Head of caudate nucleus (tissue), 42 donors: ENCODE measurements at places on chromosomes 7 and 10.

DNA sequence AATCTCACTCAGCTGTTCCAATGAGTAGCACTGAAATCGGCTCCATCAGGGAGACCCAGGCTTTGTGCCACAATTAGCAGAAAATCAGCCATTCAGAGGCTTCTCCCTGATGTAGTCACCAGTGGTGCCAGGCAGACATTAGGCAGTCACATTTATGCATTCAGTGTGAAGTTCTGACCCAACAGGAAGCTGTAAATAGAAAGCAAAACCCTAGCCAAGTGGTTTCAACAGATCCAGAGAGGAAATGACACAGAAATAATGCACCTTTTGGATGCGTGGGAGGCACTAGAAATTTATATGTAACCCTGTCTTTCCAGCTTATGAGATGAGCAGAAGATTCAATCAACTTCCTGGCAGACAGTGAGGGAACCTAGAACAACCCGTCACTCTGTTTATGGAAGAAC is 186.4 kb downstream of the PDE1C start:
- peak; percentile 43 for DNase-seq

DNA sequence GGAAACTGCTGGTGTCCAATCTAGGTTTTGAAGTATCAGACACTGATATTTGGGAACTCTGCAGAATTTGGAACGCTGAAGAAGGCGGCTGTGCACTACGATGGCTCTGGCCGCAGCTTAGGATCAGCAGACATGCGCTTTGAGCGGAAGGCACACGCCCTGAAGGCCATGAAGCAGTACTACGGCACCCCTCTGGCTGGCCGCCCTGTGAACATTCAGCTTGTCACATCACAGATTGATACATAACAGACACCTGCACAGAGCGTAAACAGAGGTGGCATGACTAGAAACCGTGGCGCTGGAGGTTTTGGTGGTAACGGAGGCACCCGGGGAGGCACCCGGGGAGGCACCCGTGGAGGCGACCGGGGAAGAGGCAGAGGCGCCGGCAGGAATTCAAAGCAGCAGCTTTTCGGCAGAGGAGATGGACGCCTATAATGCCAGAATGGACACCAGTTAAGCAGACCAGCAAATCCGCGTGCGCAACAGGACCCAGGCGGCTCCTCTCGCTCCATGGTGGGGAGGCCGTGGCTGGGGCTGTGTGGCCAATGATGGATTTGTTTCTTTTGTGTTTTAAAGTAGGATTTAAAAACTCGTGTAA is 22.2 kb upstream of the CCL24 start:
- no peak for DNase-seq

DNA sequence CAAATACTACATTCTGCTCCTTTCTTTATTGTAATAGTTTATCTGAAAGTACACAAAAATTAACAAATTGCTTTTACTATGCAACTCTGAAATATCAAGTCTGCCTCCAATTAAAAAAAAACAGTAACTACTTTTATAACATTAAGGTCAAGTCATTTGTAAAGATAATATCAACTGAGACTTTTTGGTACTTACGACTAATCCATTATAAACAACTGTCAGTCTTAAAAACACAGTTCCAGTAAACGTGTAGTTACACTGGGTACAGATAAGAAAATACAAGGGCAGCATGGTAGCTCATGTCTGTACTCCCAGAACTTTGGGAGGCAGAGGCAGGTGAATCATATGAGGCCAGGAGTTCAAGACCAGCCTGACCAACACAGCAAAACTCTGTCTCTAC is 32.2 kb downstream of the FAM204A start:
- DNase-seq, result no peak

DNA sequence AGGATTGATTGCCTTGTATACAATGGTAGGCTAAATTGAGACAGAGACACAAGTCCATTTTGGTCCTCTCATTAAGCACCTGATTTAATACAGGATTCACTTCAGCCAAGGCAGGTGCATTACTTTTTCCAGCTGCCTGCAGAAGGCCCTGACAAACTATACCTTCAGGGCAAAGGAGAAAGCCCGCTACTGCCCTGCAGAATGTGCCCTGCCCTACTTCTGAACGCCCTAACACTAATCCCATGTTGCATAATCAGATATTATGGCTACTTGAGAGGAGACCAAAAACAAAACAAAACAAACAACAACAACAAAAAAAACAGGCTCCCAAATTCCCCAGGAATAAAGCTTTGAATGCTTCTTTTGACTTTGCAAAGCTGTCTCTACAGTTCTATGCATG is 116.9 kb upstream of the ABI1 start:
- DNase-seq, result no peak

DNA sequence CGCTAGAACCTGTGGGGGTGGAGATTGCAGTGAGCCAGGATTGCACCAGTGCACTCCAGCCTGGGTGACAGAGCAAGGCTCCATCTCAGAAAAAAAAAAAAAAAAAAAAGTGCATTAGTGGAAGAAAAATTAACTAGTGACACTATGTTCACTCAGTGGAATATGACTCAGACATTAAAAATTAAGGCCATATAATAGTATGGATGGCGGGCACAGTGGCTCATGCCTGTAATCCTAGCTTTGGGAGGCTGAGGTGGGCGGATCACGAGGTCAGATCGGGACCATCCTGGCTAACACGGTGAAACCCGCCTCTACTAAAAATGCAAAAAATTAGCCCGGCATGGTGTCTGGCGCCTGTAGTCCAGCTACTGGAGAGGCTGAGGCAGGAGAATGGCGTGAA is 3.4 kb downstream of the PHYH start:
- no peak for DNase-seq
